ENCODE measurements at places on chromosomes 6 and 20.

- no peak for DNase-seq
These were observed 112.1 kb upstream of the THBS2 start for GRCh38 chr6:169365567-169366257.

GRCh38 chr20:58238490-58238889, 10.0 kb upstream of the ANKRD60 start:
- DNase-seq: no peak

- no peak for DNase-seq
These were observed 322.8 kb upstream of the GJE1 start for GRCh38 chr6:141809901-141810300.

- DNase-seq: no peak
These were observed 59.9 kb downstream of the EYA2 start for GRCh38 chr20:46954490-46955038.

DNA sequence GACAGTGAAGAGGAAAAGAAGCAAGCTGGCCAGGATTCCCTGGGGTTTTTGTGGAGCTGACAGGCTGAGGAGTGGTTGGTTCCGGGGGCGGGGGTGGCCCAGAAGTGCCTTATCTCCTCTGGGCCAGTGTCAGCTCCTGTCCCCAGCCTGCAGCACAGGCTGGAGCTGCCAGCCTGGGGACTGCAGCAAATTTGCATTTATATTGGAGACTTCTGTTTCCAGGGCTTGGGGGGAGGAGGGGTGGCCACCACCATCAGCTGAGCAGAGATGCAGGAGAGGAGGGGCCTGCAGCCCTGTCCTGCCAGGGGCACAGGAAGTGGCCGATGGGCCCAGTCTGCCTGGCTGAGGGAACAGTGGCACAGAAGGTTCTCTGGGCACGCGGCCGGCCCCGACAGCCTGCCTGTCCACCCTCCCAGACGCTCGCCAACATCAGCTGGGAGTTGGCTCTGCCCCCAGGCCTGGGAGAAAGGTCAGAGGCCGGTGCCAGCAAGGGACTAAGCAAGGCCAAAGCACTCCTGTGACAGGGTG, 24.3 kb upstream of the SCRT2 start:
- DNase-seq: no peak

DNA sequence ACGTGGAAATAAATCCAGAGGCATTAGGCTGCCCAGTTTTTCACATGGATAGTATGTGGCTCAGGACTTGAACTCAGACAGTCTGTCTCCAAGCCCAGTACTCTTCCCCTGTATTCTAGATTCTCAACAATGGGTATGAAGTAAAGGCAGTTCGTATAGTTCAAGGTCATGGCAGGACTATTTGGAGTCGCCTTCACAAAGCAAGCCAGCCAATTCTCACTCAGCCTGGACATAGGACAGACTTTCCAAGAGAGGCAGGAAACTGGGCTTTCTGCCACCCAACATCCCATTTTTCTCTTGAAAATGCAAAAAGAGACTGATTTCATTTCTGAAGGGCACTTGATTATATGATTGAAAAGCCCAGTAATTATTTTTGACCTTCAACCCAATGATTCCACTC, 111.0 kb downstream of the EDN1 start:
- no peak for DNase-seq

- no peak for DNase-seq
These were observed 91.1 kb downstream of the TXNDC5 start for GRCh38 chr6:7819431-7820015.

- no peak for DNase-seq
These were observed 28.8 kb downstream of the PTPRT start for GRCh38 chr20:43160941-43161340.

DNA sequence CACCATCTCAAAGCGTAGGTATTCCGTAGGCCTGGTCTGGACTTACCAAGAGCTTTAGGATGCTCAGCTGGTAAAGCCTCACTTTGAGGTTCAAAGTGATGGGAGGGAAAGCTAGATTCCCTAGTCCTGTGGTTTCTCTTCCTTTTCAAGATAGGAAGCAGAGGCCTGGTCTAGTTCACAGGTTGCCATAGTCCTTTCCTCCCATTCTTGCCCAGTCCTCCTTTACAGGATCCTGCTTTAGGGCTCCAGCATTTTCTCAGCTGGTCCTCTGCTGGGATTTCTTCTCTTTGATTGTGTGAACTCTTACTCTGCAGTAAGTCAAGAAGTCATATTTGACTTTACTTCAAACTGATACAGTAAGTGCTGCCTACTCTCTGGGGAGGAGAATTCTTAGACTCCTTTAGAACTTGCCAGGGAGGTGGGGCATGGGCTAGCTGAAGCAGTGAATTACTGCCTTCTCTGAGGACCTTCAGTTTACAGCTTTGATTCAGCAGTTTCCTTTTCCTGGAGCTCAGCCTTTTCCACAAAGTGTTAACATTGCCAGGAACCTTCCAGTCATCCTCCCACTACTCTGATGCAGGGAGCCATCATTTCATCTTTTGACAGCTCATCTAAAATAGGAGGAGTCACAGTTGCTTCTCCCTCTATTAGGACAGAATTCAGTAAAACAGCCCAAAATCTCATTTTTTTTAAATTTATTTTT, 42.8 kb upstream of the PLCG1 start:
- DNase-seq: no peak

- no peak for DNase-seq
These were observed 20.1 kb downstream of the HLA-DMB start for GRCh38 chr6:32920715-32921114.

DNA sequence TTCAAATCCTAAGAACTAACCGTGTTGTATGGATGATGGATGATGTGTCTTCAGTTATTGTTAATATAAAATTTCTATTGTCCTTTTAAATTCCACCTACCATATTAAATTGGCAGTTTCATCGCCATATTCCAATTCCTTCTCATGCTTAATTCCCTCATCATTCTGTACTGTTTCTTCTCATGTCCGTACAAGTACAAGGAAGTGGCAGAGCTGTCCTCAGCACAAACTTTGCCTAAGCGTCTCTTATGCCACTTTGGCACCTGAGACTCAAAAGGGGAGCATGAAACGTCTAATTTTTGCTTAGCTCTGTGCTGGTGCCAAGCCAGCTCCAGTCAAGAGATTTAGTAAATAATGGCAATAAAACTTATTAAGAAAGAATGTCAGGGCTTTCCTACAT, 158.2 kb upstream of the LAMA2 start:
- DNase-seq: no peak

DNA sequence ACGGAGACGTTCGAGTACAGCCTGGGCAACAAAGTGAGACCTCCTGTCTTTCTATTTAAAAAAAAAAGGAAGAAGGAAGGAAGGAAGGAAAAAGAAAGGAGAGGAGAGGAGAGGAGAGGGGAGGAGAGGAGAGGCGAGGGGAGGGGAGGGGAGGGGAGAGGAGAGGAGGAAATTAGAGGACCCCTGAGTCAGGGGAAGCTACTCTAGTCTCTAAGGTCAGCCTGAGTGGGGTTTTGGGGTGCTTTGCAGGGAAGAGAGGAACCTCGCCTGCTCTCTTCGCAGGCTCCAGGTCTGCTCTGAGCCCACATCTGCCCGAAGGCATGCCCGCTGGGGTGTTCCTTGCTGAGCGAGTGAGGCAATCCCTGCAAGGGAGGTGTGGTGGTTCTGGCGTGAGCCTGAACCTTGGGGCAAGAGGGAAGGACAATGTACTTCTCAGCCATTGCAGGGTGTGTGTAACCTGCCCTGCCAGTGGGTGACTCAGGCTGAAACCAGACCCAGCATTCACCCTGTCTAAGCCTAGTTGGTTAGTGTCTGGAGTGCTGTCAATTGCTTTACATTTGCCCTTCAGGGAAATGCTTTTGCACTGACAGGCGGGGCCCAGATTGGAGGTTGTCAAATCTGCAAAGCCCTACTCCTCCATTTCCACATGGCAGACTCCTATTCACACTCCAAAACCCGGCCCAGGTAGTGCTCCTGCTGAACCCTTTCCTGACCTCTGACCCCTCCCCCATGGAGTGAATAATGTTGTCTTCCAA, 15.3 kb upstream of the MMP9 start:
- no peak for DNase-seq

DNA sequence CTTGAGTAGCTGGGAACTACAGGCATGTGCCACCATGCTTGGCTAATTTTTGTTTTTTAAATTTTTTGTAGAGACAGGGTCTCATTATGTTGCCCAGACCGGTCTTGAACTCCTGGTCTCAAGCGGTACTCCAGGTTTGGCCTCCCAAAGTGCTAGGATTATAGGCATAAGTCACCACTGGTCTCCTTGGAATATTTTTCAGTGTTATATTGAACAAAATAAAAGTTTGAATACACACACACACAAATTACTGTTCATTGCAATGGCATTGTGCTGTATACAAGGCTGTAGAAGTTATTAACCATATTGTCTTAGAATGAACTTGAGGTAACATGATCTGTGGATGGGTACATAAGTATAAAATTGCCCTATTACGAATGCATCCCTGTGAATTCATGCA, 166.1 kb downstream of the BCAS1 start:
- no peak for DNase-seq

GRCh38 chr6:168107191-168107983, 28.4 kb upstream of the FRMD1 start:
- no peak for DNase-seq

DNA sequence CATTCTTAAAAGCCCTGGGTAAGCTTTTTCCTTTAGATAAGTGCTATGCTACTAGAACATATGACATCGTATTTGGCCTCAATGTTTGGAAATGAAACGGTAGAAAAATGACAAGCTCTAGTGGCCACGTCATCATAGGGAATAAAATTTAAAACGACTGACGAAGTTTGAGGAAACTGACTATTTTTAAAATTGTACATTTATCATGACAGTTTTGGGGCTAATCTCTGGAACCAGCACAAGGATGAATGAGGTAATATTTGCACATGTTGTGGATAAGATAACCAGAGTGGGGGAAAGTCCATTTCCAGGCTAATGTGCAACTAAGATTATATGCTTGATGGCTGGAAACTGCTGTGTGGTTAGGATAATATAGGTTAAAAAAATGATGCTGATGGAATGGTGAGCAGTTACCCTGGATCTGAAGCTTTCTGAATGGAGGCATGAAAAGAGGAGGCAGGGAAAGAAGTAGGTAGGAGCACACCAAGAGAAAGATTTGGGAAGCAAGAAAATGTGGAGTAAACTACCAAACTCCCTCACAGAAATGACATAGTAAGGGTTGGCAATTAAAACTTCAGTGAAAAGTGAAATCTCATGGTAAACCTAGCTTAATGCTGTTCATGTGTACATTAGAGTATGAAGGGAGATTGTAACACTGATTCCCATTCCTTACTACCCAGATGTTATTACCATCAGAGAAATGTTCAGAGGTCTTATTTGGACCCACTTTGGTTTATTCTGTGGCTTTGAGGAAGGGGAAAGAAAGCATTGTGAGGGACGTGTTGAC, 42.7 kb upstream of the CEP162 start:
- no peak for DNase-seq

GRCh38 chr20:59735486-59735885, 131.1 kb downstream of the PHACTR3 start:
- DNase-seq: no peak

GRCh38 chr6:18309046-18309445, 44.7 kb upstream of the DEK start:
- no peak for DNase-seq

DNA sequence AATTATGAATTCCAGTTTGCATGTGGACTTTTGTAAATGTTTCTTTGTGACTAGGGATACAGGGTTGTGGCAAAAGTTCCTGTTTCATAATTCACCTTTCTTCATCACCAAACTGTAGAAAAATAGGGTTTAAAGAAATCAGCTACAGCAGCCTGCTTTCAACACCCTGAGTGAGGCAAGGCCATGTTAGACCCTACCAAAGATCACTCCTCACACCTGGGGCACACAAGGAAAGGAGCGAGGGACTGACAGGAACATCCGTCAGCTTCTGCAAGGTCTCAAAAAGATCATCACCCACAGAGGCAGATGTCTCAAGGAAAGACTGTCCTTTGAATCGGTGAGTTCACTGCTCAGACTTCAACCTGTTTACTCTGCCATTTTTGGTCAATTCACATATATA, 10.5 kb upstream of the STX11 start:
- DNase-seq: no peak

DNA sequence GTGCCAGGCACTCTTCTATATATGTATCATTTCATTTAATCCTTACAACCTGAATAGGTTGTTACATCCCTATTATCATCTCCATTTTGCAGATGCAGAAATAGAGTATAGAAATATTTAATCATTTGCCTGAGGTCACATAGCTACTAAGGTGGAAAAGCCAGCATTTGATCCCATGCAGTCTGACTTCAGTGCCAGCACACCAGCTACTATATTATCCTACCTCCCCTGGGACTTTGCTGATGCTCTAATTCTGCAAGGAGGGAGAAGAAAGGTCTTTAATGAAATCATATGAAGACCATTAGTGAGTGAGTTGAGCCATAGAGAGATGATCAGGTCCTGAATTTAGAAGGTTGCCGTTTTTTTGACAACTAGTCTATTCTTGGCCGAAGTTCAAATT, 53.7 kb downstream of the TOP1 start:
- no peak for DNase-seq

- DNase-seq: no peak
These were observed 14.5 kb downstream of the BTBD9 start for GRCh38 chr6:38625217-38625616.

DNA sequence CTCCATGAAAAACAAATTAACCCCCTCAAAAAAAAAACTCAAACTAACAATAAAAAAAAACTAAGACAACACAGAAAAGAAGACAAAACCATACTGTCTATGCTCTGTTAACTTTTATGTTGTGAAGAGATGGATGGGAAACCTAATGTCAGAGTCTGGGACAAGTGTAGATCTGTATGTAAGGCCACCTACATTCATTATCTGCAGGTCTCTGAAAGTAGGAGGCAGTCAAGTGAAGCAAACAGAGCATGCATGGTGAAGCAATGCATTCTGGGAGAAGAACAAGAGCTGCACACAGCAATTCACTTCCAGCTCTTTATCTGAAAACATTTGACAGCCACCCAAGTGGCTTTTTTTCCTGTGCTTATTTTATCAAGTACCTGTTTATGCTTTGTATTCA, 452.0 kb downstream of the EPHA7 start:
- no peak for DNase-seq

DNA sequence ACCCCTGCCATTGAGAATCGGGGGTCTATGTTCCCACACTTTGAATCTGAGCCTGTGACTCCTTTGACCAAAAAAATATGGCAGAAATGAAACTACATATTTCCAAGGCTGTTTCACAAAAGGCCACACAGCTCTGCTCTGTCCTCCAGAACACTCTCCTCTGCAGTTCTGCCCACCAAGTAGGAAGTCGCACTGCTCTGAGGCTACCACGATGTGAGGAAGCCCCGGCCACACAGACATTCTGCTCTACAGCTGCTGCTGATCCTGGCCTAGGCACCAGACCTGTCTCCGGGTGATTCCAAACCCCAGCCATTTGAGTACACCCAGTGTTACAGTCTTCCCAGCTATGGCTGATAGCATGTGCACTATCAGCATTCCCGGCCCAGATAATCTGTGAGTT, 85.1 kb downstream of the LYRM4 start:
- DNase-seq: no peak

DNA sequence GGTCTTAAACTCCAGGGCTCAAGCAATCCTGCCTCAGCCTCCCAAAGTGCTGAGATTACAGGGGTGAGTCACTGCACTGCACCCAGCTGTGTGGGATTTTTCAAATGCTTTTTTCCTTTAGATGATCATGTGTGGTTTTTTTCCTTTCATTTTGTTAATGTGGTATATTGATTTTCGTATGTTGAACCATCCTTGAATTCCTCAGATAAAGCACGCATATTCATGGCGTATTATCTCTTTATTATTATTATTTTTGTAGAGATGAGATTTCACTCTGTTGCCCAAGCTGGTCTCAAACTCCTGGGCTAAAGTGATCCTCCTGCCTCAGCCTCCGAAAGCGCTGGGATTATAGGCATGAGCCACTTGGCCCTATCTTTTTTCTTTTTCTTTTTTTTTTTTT, 7.0 kb downstream of the ZGPAT start:
- no peak for DNase-seq
